Urinary bladder (tissue), 4 donors: ENCODE measurements at places on chromosomes 13 and 19. TPM values are rescaled to one million over a fixed set of nuclear protein-coding genes. Genes with fewer than 3 reads are reported as not detected.

The SGTA gene
- total RNA-seq = 17.6 TPM

The SMAD9 gene
- total RNA-seq = 47.4 TPM

GRCh38 chr19:16544473-16545231, 2.4 kb upstream of the CHERP start:
- DNase-seq = no peak

- no peak for DNase-seq
Measured at GRCh38 chr19:56712611-56713276, 41.2 kb upstream of the ZNF835 start.

DNA sequence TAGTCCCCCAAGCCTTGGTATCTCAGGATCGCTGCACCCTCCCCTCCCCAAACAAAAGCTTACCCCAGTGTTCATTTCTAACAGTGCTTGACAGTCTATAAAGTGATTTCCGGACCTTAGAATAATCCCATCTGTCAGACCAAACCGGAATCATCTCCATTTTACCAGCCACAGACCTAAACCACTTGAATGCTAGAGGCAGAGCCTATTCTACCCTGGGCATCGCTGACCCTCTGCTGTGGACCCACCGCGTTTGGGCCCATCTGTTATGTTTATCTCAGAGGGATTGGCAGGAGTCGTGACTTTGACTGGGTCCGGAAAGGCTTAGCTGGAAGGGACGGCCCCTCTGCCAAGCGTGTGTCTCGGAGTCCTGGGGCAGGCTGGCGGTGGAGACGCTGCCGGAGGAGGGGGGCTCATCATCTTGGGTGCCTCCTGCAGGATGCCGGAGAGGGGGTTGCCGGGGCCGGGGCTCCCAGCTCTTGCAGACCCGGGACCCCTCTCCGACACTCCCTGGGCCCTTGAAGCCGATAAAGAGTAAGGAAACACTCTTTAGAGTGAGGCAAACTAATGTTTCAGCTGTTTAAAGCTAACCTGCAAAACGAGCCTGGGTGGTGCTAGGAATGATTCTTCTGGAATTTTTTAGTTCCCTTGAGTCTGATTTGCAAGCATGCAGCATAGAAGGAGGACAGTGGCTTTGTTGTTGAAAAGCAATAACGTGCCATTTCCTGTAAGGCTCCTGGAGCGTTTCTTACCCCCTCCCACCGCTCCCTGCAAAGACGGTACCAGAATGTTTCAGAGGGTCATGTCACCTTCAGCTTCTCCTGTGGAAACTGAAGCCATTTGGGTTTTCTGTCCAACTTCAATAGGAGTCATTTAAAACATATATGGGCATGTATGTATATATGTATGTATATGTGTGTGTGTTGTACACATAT, 1.3 kb downstream of the SLC25A42 start:
- DNase-seq = no peak

DNA sequence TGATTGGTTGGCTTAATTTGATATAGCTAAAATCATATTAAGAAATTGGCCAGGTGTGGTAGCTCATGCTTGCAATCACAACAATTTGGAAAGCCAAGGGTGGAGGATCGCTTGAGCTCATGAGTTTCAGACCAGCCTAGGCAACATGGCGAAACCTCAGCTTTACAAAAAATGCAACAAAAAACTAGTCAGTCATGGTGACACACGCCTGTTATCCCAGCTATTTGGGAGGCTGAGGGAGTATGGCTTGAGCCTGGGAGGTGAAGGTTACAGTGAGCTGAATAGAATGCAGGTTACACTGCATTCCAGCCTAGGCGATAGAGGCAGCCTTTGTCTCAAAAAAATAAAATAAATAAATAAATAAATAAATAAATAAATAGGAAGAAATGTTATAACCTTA, 1579.6 kb upstream of the SLC10A2 start:
- DNase-seq = no peak

The CELF5 gene
- 0.48 TPM for total RNA-seq

The ITGBL1 gene
- 8.5 TPM for total RNA-seq

DNA sequence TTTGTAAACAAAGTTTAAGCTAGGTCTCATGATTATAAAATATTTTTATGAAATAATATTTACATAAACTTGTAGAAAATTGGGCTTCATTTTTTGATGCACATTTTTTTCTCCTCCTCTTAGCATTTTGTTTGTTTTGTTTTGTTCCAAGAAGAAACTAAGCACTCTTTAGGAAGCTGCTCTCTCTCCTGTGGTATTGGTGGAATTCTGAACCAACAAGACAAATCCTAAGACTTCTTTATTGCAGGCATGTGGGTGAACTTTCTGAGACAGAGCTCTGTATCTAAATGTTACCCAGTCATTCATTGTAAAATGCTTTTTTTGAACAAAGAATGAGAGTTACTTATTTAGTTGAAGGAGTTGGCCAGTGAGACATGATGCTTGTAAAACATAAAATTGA, 39.3 kb downstream of the LMO7 start:
- DNase-seq = no peak

DNA sequence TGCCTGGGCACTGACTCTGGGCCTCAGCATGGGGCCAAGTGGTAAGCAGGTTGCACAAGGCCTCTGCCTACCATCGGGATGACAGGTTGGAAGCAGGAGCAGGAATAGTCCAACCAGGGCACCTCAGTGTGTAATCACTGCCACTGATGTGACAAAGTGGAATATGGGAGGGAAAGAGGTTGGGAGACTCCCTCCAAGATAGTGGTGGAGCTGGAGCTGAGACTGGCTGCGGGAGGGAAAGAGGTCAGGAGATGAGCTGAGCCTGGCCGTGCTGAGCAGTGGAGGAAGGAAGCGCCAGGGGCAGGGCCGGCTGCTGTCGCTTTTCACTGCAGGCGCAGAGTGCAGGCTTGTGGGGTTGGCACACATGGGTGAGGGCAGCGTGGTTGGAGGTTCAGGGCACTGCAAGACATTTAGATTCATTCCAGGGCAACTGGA, 6.8 kb downstream of the UPF3A start:
- no peak for DNase-seq

The CYP4F8 gene
- total RNA-seq = 0.37 TPM

The CGB5 gene
- not detected for total RNA-seq

The ZNF829 gene
- total RNA-seq = 9.8 TPM

DNA sequence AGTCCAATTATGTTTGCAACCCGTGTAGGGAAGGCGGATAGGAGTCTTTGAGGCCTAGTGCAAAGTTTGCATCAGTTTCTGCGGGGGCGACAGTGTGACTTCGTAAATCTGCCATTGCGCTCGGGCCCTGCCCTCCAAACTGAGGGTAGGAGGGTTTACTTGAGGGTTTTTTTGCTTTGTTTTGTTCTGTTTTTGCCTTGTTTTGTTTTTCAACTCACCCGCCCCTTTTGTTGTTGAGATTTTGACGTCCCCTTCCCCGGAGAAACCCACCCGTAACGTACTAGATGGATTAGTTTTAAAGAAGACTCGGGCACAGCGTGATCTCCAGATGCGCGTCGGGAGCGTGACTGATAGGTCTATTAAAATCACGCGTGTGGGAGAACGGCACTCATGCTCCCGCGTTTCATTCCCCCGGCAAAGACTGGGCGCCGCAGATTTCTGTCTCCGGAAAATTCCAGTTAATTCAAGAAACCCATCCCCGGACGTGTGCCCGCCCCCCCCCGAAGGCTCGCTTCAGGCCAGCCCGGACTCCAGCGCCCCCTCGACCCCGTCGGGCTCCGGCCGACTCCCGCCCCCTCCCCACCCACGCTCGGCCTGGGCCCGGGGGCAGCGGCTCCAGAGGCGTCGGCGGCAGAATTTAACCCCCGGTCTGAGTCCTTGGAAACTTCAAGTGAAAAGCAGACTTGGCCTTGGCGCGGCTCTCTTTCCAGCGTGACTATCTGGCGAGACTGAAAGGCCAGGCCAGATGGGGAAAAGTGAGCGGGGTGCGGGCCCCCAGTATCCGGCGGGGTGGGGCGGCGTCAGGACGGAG, 5.0 kb downstream of the SOX1 start:
- DNase-seq = no peak

- DNase-seq = no peak
Measured at GRCh38 chr19:45717983-45718650, 12.6 kb downstream of the FBXO46 start.

GRCh38 chr19:17834350-17835181, 13.2 kb downstream of the JAK3 start:
- no peak for DNase-seq

The POLR1G gene
- 1.8 TPM for total RNA-seq

The CFAP97D2 gene
- not detected for total RNA-seq

DNA sequence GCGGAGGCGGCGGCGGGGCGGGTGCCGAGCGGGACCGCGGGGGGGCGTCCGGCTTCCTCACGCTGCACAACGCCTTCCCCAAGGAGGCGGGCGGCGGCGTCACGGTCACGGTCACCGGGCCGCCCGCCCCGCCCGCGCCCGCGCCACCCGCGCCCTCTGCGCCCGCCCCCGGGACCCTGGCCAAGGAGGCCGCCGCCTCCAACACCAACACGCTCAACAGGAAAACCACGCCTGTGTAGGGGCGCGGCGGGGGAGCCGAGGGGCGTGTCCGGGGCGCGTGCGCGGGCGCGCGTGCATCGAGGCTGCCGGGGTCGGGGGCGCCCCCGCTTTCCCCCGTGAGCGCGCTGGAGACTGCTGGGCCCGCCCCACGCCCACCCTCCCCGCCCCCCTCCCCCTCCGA, 8.8 kb upstream of the CACNG6 start:
- no peak for DNase-seq

GRCh38 chr13:73703606-73704005, 430.6 kb downstream of the KLF12 start:
- no peak for DNase-seq

The CDC37 gene
- total RNA-seq = 59.5 TPM

DNA sequence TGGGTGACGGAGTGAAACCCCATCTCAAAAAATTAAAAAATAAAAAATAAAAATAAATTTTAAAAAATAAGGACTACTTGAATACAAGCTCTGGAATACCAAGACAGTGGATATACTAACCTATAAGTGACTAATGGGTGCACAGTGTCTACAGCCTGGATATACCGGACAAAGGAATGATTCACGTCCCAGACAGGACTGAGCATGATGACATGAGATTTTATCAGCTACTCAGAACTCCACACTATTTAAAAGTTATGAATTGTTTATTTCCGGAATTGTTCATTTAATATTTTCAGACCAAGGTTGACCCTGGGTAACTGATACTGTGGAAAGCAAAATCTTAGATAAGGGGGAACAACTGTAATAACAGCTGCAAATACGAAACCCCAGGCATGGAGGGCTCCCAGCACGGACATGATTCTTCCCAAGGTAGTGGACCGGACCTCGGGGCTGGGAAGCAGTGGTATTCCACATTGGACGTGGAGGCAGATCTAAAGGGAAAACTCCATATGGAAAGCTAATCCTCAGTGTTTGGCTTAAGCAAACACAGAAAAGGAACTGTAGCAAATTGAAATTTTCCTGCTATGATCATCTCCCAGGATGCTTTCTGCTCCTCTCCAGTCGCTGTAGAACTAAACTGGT, 102.6 kb upstream of the TSHZ3 start:
- no peak for DNase-seq

- no peak for DNase-seq
Measured at GRCh38 chr13:42649141-42649540, 75.2 kb downstream of the TNFSF11 start.

The SLC6A16 gene
- total RNA-seq = 0.26 TPM

DNA sequence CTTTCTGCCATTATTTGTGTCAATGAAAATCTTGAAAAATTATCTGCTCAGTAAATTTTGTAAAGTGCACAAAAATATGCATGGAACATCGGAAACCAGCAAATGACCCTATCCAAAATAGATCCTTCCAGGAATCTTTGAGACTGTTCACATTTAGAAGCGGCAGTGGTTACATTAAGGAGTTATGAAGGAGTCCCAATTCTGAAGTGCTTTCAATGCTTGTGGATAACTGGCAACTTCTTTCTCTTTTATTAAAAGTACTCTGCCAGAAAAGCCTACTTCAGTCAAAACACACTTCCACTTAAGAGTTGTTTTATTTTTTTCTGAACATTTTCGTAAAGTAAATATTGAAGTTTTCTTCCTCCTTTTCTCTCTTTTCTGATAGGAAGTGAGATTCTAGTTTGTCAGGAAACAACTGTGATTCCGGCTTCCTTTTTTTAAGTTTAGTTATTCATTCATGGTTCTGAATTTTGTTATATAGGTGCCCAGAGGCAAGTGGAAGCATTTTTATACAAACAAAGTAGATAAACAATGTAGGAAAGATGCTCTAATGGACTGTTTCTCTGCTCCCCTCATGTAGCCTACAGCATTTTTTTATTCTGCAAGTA, 83.5 kb downstream of the PCDH9 start:
- no peak for DNase-seq

DNA sequence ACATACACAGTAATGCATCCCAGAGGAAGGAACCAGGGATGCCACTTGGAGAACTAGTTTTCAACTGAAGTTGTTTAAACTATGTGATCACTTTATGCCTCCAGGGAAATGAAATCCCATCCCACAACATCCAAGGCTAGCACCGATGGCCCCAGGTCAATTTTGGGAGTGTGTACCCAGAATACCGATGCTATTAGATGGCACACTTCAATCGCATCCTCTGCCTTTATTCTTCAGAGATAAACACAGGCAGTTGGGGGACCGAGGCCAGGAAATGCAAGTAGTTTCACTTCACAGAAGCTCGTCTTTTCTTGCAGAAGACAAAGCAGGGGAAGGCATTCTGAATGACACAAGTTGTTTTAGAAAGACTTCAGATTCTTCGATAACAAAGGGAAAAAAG, 13.8 kb downstream of the STK24 start:
- DNase-seq = no peak

GRCh38 chr13:67474115-67474514, 244.0 kb upstream of the PCDH9 start:
- no peak for DNase-seq

- peak; percentile 85 for DNase-seq
Measured at GRCh38 chr19:44741841-44742329, 6.6 kb upstream of the BCL3 start.

DNA sequence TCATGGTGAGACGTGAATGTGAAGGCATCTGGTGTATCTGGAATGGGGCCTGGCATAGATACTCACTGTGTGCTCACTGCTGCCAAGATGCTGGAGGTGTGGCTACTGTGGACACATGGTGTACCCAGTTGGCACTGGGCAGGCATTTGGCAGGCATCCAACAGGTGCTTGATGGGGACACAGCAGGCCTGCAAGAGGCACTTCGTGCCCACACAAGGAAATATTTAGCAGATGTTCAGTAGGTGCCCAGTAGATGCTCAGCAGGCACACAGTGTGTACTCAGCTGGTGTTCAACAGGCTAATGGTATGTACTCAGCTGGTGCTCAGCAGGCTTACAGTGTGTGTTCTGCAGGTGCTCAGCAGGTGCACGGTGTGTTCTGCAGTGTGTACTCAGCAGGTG, 14.2 kb downstream of the CRTC1 start:
- DNase-seq = no peak

The NALCN gene
- 5.6 TPM for total RNA-seq

DNA sequence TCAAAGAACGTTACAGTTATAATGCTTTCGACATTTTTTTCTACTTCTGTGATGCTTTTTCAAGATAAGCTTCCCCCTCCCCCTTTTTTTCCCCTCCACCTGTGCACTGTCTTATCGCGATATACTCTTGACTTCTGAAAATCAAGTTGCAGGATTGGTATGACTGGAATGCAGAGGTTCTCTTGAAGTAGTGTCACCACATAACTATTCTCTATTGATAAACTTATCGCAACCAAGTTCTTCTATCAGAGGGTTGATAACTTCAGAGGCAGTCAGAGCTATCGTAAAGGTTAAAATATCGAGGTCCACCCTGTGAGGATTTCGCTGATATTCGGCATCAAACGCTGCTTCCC, 820 bp downstream of the EID2 start:
- DNase-seq = no peak

The CEACAM8 gene
- 0.11 TPM for total RNA-seq

The ZNF844 gene
- 24.7 TPM for total RNA-seq

The RELB gene
- 2.6 TPM for total RNA-seq

- no peak for DNase-seq
Measured at GRCh38 chr13:101634142-101634541, 181.7 kb downstream of the ITGBL1 start.

GRCh38 chr13:34338102-34338501, 520.2 kb downstream of the RFC3 start:
- DNase-seq = no peak
